ENCODE measurements at places on chromosomes 12 and 14.

DNA sequence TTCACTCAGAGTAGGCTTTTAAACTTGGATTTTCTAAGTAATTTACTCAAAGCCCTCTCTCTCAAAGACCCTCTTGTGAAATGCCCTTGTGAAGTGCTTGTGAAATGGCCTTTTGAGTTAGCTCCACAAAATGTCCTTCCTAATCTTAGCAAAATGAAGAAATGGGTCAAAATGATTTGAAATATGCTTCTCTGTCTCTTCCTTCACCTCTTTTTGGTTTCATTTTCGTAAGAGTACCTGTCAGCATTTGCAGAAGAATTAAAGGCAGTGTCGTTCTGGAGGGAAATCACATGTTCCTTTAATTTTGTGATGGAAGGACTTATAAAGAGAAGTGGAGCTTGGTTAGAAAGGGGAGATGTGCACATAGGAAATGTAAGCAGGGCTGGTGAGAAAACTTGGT lies 93.7 kb downstream of the HMGA2 start:
- no peak for DNase-seq

DNA sequence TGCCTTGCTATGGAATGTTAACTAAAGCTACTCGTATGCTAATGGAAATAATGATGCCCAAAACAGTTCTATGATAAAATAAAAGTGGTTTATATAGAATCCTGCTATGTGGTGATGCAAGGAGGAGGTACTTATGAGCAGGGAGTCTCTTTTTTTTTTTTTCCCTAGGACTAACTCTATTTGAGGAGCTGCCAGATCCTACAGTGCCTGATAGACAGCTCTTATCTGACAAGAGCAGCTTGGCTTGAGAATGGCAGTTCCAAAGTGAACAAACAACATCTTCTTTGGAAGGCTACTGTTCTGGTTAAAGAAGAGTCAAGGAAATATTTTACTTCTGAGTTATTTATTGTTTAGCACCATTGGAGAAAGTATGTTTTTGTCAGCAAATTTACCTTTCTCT lies 10.2 kb upstream of the ACSM4 start:
- DNase-seq, result no peak

- no peak for DNase-seq
These were observed 14.2 kb upstream of the NIN start for GRCh38 chr14:50845166-50845565.

GRCh38 chr14:31057035-31057434 lies 30.9 kb upstream of the STRN3 start:
- no peak for DNase-seq

- DNase-seq, result no peak
These were observed 1351.1 kb downstream of the TMEM121 start for GRCh38 chr14:106877517-106877916.

- no peak for DNase-seq
These were observed 10.6 kb upstream of the VWF start for GRCh38 chr12:6135071-6135470.

DNA sequence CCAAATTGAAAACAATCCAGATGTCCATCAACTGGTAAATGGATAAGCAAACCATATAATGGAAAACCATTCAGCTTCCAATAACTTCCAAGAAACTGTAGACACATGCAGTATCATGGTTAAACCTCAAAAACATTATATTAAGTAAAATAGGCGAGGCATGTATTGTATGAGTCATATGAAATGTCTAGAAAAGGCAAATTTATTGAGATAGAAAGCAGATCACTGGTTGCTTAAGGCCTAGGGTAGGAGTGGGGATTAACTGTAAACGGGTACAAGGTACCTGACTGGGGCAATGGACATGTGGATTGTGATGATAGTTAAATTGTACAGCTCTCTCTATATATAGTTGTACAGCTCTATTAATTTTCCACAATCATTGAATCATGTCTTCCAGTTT lies 21.3 kb upstream of the PAPLN start:
- no peak for DNase-seq

GRCh38 chr12:24839268-24839791 lies 109.6 kb downstream of the BCAT1 start:
- DNase-seq, result no peak

GRCh38 chr12:20508359-20508758 lies 140.0 kb downstream of the PDE3A start:
- no peak for DNase-seq

DNA sequence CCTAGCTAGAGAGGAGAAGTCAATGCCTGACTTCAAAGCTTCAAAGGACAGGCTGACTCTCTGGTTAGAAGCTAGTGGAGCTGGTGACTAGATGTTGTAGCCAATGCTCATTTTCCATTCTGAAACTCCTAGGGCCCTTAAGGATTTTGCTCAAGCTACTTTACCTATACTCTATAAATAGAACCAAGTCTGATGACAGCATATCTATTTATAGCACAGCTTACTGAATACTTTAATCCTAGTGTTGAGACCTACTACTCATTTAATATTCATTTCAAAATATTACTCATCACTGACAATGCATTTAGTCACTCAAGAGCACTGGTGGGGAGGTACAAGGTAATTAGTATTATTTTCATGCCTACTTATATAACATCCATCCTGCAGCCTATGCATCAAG lies 137.2 kb upstream of the PELI2 start:
- no peak for DNase-seq

- DNase-seq, result no peak
These were observed 43.5 kb downstream of the SYNE2 start for GRCh38 chr14:63896278-63896720.

DNA sequence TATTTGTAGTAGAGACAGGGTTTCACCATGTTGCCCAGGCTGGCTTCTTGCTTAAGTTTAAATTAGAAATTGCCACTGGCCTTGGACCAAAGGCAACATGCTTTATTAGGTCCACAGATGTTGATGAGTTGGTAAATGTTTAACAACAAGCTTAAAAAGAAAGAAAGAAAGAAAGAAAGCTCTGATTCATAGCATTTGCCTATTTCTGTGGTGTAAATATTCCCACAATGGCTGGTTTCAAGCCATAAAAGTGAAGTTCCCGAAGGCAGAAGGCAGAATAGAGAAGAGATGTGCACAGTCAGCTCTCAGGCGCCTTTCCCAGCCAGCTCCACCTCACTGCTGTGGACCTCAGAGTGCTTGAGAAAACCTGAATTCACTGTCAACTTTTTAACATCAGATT lies 26.4 kb downstream of the KCNK13 start:
- DNase-seq, result no peak

DNA sequence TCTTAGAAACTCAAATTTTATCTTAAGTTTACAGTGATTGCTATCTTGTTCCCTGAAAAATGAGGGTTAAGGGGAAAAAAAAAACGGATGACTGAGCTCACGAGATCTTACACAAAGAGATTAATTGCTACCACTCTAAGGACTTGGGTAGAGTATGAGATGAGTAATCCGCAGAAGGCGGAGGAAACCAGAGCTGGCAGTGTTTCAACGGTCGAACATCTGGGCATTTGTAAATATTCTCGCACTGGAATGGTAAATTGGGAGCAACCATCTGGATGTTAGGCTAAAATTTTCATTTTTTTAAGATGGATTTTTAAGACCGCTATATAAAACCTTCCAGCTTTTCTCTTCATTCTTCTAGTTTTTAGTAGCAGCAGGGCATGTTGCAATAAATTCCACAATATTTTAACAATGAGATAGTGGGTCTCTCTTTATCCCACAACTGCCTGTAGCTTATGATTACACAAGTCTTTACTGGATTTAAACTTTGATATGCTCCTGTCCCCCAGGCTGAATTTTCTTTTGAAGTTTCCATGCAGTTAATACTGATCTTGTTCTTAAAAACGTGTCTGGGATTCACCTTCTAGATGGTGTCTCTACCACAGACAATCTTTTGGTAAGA lies 1324.1 kb downstream of the AACS start:
- no peak for DNase-seq

DNA sequence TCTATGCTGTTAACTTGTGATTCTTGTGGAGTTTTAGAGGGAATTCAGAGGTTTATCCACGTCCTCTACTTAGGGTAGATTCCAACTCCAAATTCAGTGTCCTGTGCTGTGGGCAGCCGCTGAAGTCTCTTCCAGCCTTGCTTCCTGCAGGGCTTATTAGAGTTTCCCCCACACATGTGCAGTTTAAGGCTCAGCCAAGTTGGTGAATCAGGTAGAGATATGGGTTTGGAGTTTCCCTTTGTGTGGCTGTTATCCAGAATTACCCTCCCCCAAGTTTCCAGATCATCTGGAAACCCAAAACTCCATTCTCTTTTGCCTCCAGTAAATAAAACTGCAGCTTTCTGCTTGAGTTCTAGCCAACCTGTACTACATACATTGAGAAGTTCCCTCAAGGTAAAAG lies 853.7 kb downstream of the GALC start:
- DNase-seq, result no peak

- DNase-seq, result no peak
These were observed 17.1 kb upstream of the PAWR start for GRCh38 chr12:79707830-79708229.

GRCh38 chr12:115857160-115857920 lies 420.2 kb downstream of the MED13L start:
- DNase-seq, result no peak

DNA sequence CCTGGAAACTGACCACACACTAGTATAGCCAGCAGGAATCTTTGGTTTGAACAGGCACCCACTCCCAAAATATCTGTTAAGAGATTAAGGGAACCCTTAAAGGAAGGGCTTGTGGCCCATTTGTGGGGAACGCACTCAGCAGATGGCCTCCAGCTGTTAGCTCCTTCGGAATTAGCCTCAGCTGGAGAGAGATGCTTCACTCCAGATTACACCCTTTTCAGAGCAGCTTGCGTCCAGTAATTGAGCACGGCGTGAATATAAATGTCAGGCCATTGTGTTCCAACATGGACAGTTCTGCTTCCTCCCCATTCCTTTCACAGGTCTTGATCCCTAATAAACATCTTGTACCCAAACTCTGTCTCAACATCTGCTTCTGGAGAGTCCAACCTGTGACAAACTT lies 397.8 kb downstream of the SEC23A start:
- DNase-seq, result no peak

GRCh38 chr14:63940387-63940786 lies 87.6 kb downstream of the SYNE2 start:
- no peak for DNase-seq

GRCh38 chr12:11134305-11134704 lies at the start of gene TAS2R30:
Gene TAS2R30, minus strand, starts transcription at chr12:11134644. Its CDS starts 400 bp downstream, at chr12:11134244.
- DNase-seq, result no peak

GRCh38 chr12:108425238-108425795 lies 86.2 kb upstream of the CMKLR1 start:
- no peak for DNase-seq

DNA sequence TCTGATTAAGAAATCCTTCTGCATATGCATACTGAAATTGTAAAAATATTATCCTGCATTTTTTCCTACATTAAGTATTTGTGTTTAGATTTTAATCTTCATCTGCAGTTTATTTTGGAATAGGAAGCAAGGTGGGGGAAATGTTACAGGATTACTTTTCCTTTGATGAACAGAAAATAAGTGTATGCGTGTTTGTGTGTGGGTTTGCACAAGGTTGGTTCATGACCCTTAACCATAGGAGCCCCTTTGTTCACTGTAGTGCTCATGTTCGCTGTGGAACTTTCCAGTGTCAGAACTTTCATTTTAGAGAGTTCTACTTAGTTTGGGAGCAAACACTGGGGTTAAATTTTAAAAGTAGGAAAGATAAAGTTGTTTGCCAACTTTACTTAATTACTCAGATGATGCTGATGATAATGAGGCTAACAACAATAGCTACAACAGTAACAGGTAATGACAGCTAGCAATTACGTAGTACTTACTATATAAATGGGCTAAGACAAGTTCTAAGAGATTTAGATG lies 6.4 kb upstream of the A2M start:
- DNase-seq, result no peak

DNA sequence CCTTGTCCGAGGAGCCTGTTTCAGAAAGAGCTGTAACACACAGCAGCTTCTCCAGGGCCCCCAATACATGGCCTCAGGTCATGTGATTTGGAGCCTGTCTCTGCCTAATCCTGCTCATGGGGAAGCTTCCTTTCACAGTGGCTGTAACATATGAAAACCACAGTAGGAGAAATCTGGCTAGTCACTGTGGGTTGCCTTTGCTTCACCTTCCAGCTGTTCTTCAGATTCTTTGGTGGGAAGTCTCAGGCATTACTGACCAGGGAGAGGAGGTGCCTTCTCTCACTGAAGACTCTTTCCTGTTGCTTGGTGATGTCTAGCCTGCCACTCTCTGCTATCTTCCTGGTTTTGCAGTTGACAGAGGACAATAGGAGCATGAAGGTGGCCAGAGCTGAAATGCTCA lies 350.6 kb downstream of the DPF3 start:
- no peak for DNase-seq

GRCh38 chr12:26275313-26276131 lies 80.1 kb downstream of the SSPN start:
- DNase-seq, result no peak

DNA sequence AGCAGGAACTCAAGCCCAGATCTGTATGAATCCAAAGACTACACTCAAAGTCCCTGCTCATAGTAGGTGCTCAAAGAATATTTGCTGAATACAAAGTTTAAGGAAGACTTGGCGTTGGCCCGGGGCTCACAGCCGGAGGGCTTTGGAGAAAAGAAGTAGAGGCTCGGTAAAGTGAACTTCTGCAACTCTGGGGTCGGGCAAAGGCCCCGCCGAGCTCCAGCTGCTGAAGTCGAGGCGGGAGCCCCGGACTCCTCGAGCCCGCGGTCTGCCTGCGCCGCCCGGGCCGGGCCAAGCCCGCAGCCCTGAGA lies 335 bp downstream of the GCN1 start:
- no peak for DNase-seq

DNA sequence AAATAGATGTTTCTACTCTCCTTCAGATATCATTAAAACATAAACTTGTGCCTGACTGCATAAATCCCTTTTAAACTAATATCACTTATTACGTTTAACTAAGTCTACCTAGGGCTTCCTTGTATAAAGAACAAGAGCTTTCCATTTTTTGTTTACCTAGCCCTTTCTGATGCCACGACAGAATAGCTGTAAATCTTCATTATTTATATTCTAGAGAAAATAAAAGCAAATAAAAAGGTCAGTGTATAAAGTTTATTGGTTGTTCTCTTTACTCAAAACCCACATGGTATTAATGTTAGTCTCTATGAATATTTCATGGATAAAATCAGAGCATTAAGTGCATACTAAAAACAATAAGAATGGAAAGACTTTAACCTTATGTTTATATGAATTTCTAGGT lies 269.1 kb downstream of the NAV3 start:
- DNase-seq, result no peak

DNA sequence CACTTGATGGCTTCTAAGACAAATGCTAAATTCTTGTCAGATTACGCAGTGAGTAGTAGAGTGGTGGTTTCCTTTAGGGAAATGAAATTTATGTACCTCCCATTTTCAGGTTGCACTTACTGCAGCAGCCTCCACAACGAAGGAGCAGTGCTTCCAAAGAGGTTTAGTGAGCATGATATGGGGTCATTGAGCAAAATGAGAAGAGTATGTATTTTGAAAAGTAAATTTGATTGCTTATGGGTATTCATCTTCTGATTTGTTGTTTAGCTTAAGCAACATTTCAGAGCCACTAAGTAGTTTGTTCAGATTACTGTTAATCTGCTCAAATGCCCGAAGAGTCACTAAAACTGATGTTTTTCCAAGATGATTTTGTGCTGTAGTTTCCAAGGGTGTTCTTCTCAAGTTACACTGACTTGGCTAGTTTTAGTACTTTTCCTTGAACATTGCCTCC lies 493.6 kb downstream of the PCNX1 start:
- no peak for DNase-seq
